ENCODE measurements at places on chromosomes 7 and 10. TPM values are rescaled to one million over a fixed set of nuclear protein-coding genes. Genes with fewer than 3 reads are reported as not detected.

DNA sequence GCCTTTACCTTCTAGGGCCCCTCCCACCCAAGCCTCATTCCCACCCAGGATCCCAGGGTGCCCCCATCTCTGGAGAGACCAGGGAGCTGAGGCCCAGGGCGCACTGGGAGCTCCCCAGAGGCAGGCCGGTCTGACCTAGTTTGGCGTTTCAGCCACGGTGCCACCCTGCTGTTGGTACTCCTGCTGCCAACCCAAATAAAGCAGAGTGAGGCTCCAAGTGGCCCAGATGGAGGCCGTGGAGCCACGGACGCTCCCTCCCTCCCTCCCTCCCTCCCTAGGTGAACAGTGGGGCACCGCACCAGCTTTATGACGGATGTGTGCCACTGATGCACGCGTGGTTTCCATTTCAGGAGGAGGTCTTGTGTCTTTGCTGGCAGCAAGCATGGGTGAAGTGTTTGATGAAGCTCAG lies 1.8 kb downstream of the INPP5A start:
- H3K4me1 ChIP-seq, result peaks cover 31% of the 10 kb centered on the region
- no peaks in the 10 kb centered on the region for H3K36me3 ChIP-seq
- H3K4me3 ChIP-seq, result peak overlapping the region; percentile 90
- H3K27ac ChIP-seq, result no peak overlapping the region
- H3K27me3 ChIP-seq, result no peaks in the 10 kb centered on the region

SPDYE5 gene
- total RNA-seq, result not detected

DNA sequence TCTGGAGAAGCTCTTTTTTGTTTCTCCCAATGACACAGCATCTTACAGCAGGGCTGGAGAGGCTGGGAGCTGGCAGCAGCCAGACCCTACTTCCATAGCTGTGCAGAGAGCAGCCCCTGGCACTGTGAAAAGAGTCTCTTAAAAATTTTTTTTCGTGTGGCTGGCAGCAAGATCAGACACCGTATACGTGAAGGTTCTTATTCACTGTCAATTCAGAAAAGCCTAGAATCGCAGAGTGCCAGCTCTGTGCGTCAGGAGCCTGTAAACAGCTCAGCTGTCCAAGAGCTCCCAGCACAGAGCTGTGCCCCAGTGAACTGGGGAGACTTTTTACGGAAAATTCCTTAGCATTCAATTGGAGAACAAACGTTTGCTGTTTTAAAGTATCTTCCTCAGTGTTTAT lies 6.5 kb downstream of the BAG3 start:
- H3K4me1 ChIP-seq, result peaks cover 38% of the 10 kb centered on the region
- no peaks in the 10 kb centered on the region for H3K27me3 ChIP-seq
- no peak for DNase-seq
- H3K36me3 ChIP-seq, result peaks cover 7% of the 10 kb centered on the region

- DNase-seq, result no peak
- H3K27ac ChIP-seq, result no peak overlapping the region
- H3K4me1 ChIP-seq, result peaks cover 14% of the 10 kb centered on the region
- no peak overlapping the region for H3K4me3 ChIP-seq
Measured at GRCh38 chr10:33871061-33871956, 536.8 kb upstream of the NRP1 start.

AASS gene
- 6.3 TPM for total RNA-seq

DNA sequence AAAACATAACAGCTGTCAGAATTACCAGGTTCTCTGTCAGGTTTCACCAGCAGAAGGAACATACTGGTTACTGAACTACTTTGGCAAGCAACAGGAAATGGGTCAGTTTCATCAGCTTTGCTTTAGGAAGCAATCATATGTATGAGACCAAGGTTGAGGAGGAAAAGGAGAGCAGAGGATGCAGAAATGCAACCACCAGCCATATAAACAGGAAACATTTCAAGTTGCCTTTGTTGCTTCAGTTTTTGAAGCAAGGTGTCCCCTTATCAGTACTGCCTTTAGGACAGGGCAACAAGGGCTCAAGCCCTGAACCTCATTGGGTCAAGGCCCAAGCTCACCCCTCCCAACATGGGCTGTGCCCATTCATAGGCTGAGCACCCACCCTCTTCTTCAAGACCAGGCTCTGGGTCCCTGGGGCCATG lies 10.2 kb downstream of the HIPK2 start:
- peak overlapping the region; percentile 46 for H3K4me3 ChIP-seq
- no peaks in the 10 kb centered on the region for H3K27me3 ChIP-seq
- peak overlapping the region; percentile 12 for H3K27ac ChIP-seq
- H3K4me1 ChIP-seq, result peaks cover 54% of the 10 kb centered on the region
- peaks cover 28% of the 10 kb centered on the region for H3K36me3 ChIP-seq

- peaks cover 19% of the 10 kb centered on the region for H3K4me1 ChIP-seq
- H3K27me3 ChIP-seq, result peaks cover 7% of the 10 kb centered on the region
- H3K36me3 ChIP-seq, result no peaks in the 10 kb centered on the region
Measured at GRCh38 chr10:47323087-47323486, 833 bp downstream of the GDF2 start.

GRCh38 chr10:7664707-7665106 lies 2.1 kb downstream of the ITIH5 start:
- H3K4me3 ChIP-seq, result peak overlapping the region; percentile 38
- no peak overlapping the region for H3K27ac ChIP-seq
- H3K36me3 ChIP-seq, result no peaks in the 10 kb centered on the region
- peaks cover 36% of the 10 kb centered on the region for H3K27me3 ChIP-seq
- DNase-seq, result no peak

PRKAR2B gene
- 6.3 TPM for total RNA-seq

GRCh38 chr7:110521357-110521911 lies 569.5 kb upstream of the LRRN3 start:
- H3K4me1 ChIP-seq, result peaks cover 19% of the 10 kb centered on the region
- H3K36me3 ChIP-seq, result peaks cover 3% of the 10 kb centered on the region

ADAM8 gene
- 7.1 TPM for total RNA-seq

GRCh38 chr10:132980426-132981172 lies 38.2 kb upstream of the CFAP46 start:
- no peak overlapping the region for H3K27ac ChIP-seq
- H3K4me1 ChIP-seq, result no peaks in the 10 kb centered on the region
- DNase-seq, result no peak
- H3K36me3 ChIP-seq, result no peaks in the 10 kb centered on the region

GRCh38 chr10:115918812-115919211 lies 354.2 kb downstream of the GFRA1 start:
- no peak overlapping the region for H3K4me3 ChIP-seq
- no peaks in the 10 kb centered on the region for H3K27me3 ChIP-seq
- no peaks in the 10 kb centered on the region for H3K4me1 ChIP-seq
- H3K27ac ChIP-seq, result no peak overlapping the region

DNA sequence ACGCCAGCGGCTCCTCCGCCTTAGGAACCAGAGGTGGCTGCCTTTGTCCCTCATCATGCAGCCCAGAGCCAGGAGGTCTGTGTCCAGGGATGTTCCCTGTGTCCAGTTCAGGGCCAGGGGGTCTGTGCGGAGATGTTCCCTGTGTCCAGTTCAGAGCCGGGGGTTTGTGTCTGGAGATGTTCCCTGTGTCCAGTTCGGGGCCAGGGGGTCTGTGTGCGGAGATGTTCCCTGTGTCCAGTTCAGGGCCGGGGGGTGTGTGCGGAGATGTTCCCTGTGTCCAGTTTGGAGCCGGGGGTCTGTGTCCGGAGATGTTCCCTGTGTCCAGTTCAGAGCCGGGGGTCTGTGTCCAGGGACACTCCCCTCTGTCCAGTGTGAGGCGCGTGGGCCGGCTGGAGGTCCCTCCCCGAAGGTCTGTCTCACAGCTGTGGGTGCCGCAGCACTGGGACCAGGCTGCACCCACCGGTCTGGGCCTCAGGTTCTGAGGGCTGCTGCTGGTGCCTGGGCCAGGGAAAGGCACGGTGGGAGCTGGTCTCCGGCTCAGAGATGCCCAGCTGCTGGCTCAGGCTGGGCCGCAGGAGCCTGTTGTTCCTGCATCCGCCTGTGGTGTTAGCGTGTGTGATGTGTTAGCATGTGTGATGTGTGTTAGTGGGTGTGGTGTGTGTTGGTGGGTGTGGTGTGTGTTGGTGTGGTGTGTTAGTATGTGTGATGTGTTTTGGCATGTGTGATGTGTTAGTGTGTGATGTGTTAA lies 67.9 kb upstream of the CFAP46 start:
- H3K27me3 ChIP-seq, result no peaks in the 10 kb centered on the region
- no peaks in the 10 kb centered on the region for H3K4me1 ChIP-seq
- no peak overlapping the region for H3K4me3 ChIP-seq
- DNase-seq, result no peak
- peak overlapping the region; percentile 78 for H3K27ac ChIP-seq
- H3K36me3 ChIP-seq, result no peaks in the 10 kb centered on the region

SLIT1 gene
- total RNA-seq, result 55.7 TPM

CTAGE6 gene
- 0.12 TPM for total RNA-seq

LYZL2 gene
- total RNA-seq, result not detected

DNA sequence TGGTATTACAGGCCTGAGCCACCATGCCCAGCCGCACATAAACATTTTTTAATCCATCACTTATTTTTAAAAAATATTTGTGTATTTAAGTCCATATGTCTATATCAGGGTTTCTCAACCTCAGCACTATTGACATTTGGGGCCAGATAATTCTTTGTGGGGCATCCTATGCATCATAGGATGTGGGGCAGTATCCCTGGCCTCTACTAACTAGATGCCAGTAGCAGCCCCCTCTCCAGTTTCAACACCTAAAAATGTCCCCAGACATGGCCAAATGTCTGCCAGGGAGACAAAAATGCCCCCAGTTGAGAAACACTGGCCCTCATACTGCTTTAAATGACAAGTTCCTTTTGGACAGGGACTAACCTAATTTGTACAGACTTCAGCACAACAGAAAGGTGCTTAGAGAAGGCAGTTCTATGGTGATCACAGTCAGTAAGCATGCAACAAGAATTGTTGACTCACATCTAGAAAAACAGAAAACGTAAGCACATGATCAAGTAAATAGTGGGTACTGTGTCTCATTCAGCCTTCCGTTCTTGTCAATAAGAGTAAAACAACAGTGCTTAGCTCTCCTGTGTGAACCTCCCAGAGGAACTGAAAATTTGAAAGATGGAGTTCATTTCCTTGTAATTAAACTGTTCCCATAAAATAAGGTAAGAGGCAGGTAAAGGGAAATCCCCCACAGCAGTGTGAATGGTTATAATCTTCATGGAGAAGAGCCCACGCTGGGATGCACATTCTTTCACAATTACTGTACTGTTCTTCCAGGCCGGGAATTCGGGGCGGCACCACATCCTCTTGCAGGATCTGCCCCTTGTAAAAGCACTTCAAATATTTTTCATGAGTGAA lies 17.3 kb upstream of the ADRB1 start:
- H3K4me3 ChIP-seq, result peak overlapping the region; percentile 10
- peaks cover 26% of the 10 kb centered on the region for H3K27me3 ChIP-seq
- peaks cover 32% of the 10 kb centered on the region for H3K4me1 ChIP-seq
- DNase-seq, result no peak
- H3K27ac ChIP-seq, result peak overlapping the region; percentile 57
- H3K36me3 ChIP-seq, result no peaks in the 10 kb centered on the region

- H3K27ac ChIP-seq, result no peak overlapping the region
- H3K27me3 ChIP-seq, result no peaks in the 10 kb centered on the region
- H3K4me1 ChIP-seq, result peaks cover 36% of the 10 kb centered on the region
- no peak overlapping the region for H3K4me3 ChIP-seq
- DNase-seq, result no peak
Measured at GRCh38 chr10:29613196-29613595, 21.6 kb downstream of the SVIL start.

DNA sequence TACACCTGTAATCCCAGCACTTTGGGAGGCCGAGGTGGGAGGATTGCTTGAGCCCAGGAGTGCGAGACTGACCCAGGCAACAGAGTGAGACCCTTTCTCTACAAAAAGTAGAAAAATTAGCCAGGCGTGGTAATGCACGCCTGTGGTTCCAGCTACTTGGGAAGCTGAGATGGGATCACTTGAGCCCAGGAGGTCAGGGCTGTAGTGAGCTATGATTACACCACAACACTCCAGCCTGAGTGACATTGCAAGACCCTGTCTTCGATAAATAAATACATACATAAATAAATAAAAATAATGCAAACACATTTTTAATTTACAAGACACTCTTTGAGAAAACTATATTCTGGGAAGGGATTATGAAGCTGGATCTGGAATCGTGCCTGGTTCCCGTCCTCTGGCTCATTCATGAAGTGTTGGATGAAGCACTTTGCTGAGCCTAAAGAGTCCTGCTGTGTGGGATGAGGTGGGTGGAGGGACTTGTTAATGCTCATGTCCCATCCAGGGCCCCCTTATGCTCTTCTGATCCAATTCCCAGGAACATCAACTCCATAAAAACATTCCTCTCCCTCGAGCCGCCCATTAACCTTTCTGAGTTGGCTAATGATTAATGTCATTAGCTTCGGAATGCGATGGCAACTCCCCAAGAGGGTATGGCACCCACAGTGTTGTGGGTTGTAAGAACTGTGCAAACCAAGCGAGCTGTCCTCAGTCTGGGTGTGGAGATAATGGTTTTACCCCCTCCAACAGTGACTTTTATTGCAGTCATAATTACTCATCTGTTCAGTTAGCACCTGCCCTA lies 236.3 kb downstream of the BAMBI start:
- H3K4me1 ChIP-seq, result peaks cover 28% of the 10 kb centered on the region
- no peak overlapping the region for H3K27ac ChIP-seq
- DNase-seq, result no peak
- H3K27me3 ChIP-seq, result no peaks in the 10 kb centered on the region

GRCh38 chr10:14873090-14873760 lies 5.4 kb upstream of the SUV39H2 start:
- no peak overlapping the region for H3K4me3 ChIP-seq
- no peak overlapping the region for H3K27ac ChIP-seq
- no peaks in the 10 kb centered on the region for H3K27me3 ChIP-seq
- DNase-seq, result no peak
- peaks cover 11% of the 10 kb centered on the region for H3K4me1 ChIP-seq

GRCh38 chr7:26645121-26645520 lies 219.3 kb downstream of the SKAP2 start:
- no peak for DNase-seq
- no peaks in the 10 kb centered on the region for H3K36me3 ChIP-seq
- no peak overlapping the region for H3K4me3 ChIP-seq
- H3K27me3 ChIP-seq, result no peaks in the 10 kb centered on the region

- H3K27me3 ChIP-seq, result peaks cover 21% of the 10 kb centered on the region
- no peak overlapping the region for H3K4me3 ChIP-seq
- no peak for DNase-seq
Measured at GRCh38 chr10:110353244-110354119, 48.8 kb upstream of the SMNDC1 start.

SLC4A2 gene
- total RNA-seq, result 150 TPM

GRCh38 chr7:20892776-20893175 lies 106.1 kb upstream of the SP8 start:
- no peaks in the 10 kb centered on the region for H3K4me1 ChIP-seq
- H3K4me3 ChIP-seq, result no peak overlapping the region
- H3K36me3 ChIP-seq, result no peaks in the 10 kb centered on the region
- no peaks in the 10 kb centered on the region for H3K27me3 ChIP-seq
- H3K27ac ChIP-seq, result no peak overlapping the region

DNA sequence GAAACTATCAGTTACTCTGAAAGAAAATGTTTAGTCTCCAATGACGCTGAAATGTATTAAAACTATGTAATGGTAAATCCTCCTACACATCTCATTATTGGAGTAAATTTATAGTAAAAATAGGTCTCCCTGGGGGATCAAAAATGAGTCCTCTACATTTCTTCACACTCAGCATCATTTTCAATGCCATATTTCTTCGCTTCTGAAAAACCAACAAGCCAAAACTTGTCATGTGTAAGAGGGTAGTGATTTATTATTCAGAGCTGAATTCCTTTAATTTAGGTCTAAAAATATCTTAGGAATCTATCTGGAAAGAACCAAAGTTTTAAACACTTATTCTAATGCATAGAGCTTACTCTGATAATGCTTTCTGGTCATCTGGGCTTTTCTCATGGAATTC lies 3.0 kb downstream of the PDK4 start:
- peaks cover 3% of the 10 kb centered on the region for H3K36me3 ChIP-seq
- H3K27me3 ChIP-seq, result peaks cover 12% of the 10 kb centered on the region
- no peak overlapping the region for H3K4me3 ChIP-seq
